ENCODE measurements at places on chromosomes 2 and 18. TPM values are rescaled to one million over a fixed set of nuclear protein-coding genes. Genes with fewer than 3 reads are reported as not detected.

GRCh38 chr2:241018051-241018891, 19.9 kb downstream of the SNED1 start:
- no peak for DNase-seq

DNA sequence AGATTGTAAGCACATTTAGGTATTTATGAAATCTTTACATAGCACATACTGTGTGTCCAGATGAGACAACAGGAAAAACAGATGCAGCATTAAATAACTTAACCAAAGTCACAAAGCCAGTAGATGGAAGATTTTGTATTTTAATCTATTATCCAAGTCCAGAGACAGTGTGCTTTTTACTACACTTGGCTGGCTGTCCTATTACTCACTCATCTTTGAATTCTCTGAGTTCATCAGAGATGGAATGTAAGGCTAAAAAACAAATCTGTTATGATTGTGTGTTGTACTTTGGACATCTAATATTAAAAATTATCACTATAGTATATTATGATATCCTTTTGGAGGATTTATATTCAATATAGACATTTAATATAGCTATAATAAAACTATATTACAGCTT, 1189.4 kb downstream of the DSC3 start:
- DNase-seq, result no peak

GRCh38 chr18:2111456-2111855, 459.8 kb downstream of the METTL4 start:
- DNase-seq, result no peak

GRCh38 chr18:78579854-78580577, 399.6 kb upstream of the SALL3 start:
- no peak for DNase-seq

GRCh38 chr2:113831161-113831560, 58.7 kb upstream of the ACTR3 start:
- DNase-seq, result no peak

DNA sequence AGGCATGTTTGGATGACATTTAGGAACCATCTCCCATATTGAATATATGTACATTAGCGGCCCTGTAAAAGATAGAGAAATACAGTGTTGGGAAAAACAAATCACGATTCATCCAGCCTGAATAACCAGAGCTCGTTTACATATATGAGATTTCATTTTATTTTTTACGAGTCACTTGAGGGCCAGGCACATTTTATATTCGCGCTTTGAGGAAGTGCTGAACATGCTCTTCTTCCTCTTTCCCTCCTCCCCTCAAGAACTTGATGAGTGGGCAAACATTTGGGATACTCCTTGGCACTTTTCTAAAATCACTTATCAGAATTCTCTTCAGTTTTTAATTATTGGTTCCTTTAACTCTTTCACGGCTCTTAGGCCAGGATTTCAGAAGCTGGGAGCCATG, 268.0 kb upstream of the TANK start:
- no peak for DNase-seq

FAM124B gene
- 2.5 TPM for polyA plus RNA-seq

G6PC2 gene
- polyA plus RNA-seq, result not detected

B3GNT7 gene
- 3.4 TPM for polyA plus RNA-seq

CTLA4 gene
- 0.06 TPM for polyA plus RNA-seq

GRB14 gene
- 51.7 TPM for polyA plus RNA-seq

AGAP1 gene
- 18.2 TPM for polyA plus RNA-seq

MOGAT1 gene
- polyA plus RNA-seq, result 0.13 TPM

HYCC2 gene
- 12.8 TPM for polyA plus RNA-seq

SH3RF3 gene
- polyA plus RNA-seq, result 6.4 TPM

All from left renal cortex interstitium (tissue), 4 donors.